Omental fat pad (tissue), 4 donors: ENCODE measurements at places on chromosomes 16 and 17. TPM values are rescaled to one million over a fixed set of nuclear protein-coding genes. Genes with fewer than 3 reads are reported as not detected.

DNA sequence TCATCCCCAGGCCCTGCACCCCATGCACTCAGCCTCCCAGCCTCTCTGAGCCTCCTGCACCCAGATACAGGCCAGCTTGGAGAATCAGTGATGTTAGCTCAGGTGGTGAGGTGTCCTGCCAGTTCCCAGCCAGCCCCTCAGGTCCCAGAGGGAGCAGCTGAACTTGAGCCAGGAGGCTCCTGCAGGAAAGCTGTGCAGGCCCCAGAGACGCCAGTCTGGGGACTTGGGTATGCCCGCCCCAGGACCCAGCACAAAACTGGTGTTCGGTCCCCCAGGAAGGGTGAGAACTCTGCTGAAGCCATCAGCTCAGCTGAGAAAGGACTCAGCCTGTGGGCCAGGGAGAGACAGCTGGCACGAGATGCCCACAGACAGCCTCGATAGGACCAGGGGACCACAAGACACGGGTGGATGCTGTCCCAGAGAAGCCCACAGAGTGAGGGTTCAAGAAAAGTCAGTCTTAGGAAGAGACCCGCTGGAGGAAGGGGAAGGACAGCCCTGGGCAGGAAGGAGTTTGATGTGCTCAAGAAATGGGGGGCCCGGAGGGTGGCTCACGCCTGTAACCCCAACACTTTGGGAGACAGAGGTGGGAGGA, 11.0 kb downstream of the ENDOV start:
- DNase-seq: no peak

DNA sequence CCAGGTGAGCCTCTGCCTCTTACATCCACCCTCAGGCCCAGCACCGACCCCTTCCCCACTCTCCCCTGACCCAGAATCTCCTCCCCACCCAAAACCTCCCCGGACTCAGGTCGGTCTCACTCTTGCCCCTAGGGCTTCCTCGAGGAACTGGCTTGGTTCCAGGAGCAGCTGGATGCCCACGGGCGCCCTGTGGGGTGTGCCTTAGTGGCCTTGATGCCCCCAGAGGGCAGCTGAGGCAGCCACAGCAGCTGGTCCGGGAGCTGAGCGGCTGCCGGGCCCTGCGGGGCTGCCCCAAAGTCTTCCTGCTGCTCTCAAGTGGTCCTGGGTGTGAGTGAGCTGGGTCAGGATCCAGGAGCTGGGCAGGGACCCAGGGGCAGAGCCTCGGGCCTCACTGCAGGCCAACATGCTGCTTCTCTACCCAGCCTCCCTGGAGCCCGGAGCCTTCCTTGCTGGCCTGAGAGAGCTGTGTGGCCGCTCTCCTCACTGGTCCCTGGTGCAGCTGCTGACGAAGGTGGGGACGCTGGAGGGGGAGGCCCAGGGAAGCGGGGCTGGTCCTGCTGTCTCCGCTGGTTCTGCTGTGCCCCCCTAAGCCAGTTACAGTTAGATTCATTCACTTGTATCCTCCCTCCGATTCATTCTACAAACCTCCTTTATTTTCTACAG, 9.6 kb downstream of the ZNF213 start:
- no peak for DNase-seq

Gene CA5A
- total RNA-seq: not detected

Gene ARHGAP44
- total RNA-seq: 5.0 TPM

Gene ABCC11
- 0.79 TPM for total RNA-seq

GRCh38 chr16:73083271-73083670, 35.3 kb upstream of the ZFHX3 start:
- no peak for DNase-seq

- no peak for DNase-seq
Measured at GRCh38 chr17:67478401-67479041, 101.4 kb downstream of the PITPNC1 start.

GRCh38 chr17:78126895-78127238, 1.7 kb downstream of the TMC6 start:
- DNase-seq: no peak

Gene PMFBP1
- total RNA-seq: 0.13 TPM

Gene TNFRSF17
- not detected for total RNA-seq

DNA sequence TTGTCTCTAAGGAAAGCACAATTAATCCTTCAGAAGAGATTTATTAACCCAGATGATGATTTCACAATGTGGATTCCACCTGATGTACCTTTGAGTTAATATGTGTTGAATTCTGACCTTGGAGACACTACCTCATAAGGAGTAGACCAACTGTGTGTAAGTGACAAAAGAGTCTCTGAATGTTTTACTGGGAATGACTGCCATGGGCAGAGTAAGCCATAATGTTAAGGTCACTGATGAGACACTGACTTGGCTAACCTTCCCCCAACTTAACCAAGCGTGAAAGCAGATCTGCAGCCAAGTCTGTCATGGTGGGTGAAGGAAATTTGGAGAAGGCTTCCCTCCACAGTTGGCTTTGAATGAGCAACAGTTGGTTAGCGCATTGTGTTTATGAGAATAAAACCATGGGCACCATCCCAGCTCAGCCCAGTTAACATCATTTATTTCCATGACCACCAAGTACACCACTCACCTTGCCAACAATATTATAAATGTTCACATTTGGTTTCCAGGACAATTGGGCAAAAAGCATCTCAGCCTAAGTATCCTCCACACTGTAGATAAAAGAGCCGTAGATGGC, 618.5 kb downstream of the KCNJ2 start:
- no peak for DNase-seq

GRCh38 chr16:19844945-19845641, 39.6 kb downstream of the GPRC5B start:
- DNase-seq: no peak

Gene HEATR9
- total RNA-seq: not detected

DNA sequence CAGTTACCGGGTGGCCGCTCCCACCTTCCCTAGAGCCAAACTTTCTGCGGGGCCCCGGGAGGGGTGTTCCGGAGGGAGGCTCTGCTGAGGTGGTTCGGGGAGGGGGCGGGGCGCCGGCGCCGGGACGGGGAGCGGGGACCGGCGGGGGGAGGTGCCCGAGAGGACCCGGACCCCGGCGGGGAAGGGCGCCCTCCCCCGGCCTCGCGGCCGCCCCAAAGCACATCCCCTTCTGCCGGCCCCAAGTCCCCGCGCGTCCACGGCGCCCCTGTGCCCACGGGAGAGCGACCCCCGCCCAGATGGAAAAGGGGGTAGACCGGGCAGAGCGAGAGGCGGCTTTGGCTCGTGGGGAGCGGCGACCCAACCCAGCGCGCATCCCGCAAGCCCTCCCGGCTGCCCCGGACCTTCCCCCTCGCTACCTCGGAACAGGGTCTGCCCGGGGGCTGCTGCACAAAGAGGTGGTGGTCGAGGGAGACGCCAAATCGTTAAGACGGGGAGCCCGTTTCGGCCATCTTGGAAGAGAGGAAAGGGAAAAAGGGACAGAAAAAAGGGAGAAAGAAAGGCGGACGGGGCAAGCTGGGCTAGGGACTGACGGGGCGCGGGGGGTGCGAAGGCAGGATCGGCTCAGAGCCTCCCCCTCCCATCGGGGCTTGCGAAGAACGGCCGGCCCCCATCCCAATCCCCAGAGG, 530 bp downstream of the PCGF2 start:
- DNase-seq: no peak

GRCh38 chr17:29433541-29433940, 43.4 kb downstream of the TAOK1 start:
- DNase-seq: no peak

DNA sequence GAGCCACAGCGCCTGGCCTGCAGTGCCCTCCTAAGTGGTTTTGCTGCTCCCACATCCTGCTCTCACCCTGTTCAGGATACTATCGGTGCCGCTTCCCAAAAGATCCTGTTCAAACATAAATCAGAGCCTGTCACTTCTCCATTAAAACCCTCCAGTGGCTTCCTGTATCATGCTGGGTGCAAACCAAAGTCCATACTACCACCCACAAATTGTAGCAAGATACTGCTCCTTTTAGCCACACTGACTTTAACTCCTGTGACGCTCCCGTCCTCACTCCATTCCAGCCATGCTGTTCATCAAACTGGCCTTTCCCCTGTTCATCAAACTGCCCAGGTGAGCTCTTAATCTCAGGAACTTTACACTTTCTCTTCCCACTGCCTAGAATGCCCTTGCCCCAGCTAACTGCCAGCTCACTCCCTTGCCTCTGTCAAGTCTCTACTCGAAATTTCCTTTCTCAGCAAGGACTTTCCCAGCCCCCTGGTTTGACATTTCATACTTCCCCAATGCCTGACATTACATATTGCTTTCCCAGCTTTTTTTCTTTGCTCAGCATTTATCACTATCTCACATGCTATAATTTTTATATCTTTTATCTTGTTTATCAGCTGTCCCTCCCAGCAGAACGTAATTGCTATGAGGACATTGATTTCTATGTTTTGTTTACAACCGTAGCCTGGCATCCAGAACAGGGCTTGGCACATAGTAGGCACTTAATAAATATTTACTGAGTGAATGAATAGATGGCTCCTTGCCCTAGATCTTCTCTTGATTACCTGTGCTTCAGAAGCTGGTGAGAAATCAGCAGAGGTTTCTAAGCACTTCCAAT, 44.3 kb upstream of the SMURF2 start:
- DNase-seq: no peak

DNA sequence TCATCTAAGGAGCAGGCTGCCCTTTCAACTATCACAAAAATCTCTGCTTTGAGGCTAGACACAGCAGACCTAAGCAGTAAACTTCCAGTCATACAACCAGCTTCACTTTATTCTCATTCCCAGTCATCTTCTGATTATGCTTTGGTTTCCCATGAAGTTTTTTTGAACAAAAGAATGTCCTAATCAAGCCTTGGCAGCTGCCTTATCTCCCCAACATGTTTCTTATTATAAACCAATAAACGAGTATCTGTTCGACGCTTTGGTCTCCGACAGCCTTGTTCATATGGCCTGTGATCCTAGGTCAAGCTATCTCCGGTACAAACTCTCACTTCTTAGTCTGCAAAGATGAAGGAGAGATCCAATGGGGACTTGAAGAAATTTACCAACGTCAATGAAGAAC, 47.4 kb upstream of the CDYL2 start:
- no peak for DNase-seq

DNA sequence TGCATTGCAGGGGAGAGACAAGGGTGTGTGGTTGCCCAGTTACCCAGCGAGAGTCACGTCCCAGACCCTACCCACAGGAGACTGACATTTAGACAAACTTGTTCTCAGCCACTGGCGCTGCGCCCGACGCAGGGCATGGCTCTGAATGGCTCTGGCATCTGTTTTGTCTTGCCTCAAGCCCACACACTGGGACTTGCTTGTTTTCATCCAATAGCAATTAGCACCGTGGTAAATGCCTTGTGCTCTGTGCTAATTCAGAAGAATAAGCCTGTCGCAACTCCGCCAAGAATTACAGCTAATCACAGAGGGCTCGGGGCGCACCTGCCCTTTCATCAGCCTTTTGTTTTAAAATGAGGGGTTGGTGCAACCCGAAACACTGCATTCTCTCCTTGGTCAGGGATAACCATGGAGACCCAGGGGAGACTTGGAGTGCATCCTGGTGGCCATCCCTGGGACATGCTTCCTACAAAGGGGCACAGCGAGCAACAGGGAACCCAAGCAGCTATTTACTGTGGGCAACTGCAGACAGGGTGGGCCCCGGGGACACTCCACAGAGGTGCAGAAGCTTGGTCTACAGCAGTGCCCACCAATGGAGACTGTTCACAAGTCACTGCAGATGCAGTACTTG, 220.6 kb upstream of the ZFHX3 start:
- DNase-seq: no peak

Gene HID1
- total RNA-seq: 4.2 TPM

DNA sequence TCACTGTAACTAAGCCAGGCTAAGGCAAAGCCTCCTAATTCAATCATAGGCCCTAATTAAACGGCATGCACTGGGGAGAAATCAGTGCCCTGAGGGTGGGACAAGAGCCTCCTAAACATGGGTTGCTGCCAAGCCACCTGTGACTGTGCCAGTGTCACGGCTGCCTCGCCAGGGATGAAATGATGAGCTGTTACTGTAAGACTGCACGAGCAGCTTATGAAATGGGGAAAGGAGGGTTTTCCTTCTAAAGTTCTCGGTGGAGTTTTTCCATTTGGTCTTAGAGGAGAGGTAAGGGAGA, 12.7 kb downstream of the TMEM11 start:
- DNase-seq: no peak

DNA sequence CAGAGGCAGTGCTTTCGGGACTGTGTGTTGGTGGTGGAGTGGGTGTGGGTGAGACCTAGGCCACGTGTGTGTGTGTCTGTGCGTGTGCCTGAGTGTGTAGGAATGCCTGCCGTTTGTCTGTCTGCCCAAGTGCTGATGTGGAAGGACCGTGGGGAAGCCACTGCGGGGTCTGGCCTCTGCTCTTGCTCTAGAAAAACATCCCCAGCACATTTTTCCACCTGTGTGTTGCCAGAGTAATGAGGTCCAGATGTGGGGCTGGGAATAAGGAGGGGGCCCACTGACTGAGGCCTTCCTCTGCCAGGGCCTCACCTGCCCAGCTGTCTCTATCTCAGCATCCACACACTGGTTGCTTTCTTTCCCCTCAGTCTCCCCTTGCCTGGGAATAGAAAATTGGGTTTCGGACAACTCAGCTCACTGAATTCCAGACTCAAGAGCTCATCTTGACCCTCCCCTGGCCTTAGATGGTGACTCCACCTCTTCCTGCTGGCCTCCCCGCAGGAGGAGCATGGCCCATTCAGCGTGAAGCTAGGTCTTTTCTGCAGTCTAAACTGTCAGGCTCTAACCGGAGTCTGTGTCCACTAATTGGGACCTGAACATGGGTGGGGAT, 7.6 kb downstream of the SGCA start:
- no peak for DNase-seq

DNA sequence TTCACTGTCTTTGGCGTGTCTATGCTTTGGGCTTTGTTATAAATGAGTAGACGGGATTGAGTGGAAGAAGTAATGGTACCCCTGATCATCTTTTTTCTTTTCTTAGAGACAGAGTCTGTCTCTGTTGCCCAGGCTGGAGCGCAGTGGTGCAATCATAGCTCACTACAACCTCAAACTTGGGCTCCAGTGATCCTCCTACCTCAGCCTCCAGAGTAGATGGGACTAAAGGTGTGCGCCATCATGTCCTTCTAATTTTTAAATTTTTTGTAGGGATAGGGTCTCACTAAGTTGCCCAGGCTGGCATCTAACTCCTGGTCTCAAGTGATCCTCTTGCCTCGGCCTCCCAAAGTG, 14.9 kb upstream of the GPRC5B start:
- no peak for DNase-seq

- no peak for DNase-seq
Measured at GRCh38 chr16:85330694-85331188, 218.5 kb upstream of the CIBAR2 start.

Gene HGS
- total RNA-seq: 117 TPM

GRCh38 chr16:525520-526180, 1.9 kb upstream of the CAPN15 start:
- DNase-seq: no peak

GRCh38 chr17:66300956-66301355, 1.5 kb upstream of the PRKCA start:
- no peak for DNase-seq

GRCh38 chr17:73256220-73256619, 5.5 kb downstream of the CPSF4L start:
- no peak for DNase-seq

- no peak for DNase-seq
Measured at GRCh38 chr17:3448059-3448665, 14.5 kb upstream of the OR1E2 start.

Gene LRRC36
- total RNA-seq: 2.8 TPM
